ENCODE measurements at places on chromosomes 7 and 10. TPM values are rescaled to one million over a fixed set of nuclear protein-coding genes. Genes with fewer than 3 reads are reported as not detected.

Gene ZWINT
- 87.1 TPM for total RNA-seq

Gene AP3M1
- total RNA-seq, result 34.8 TPM

Gene GTF2IRD1
- 11.6 TPM for total RNA-seq

Gene ZNF25
- total RNA-seq, result 2.7 TPM

Gene GLCCI1
- 1.2 TPM for total RNA-seq

Gene CCDC126
- total RNA-seq, result 4.8 TPM

Gene SMO
- total RNA-seq, result 16.5 TPM

Gene HOXA5
- 6.2 TPM for total RNA-seq

Gene SMKR1
- total RNA-seq, result 13.3 TPM

Gene VIPR2
- total RNA-seq, result 0.02 TPM

Gene RNLS
- 10.0 TPM for total RNA-seq

Gene NYAP1
- 1.1 TPM for total RNA-seq

Gene CCDC7
- total RNA-seq, result 0.56 TPM

Gene CYP2C19
- not detected for total RNA-seq

Gene ZNF727
- total RNA-seq, result not detected

Gene LOXL4
- 1.3 TPM for total RNA-seq

Gene CPA4
- 12.3 TPM for total RNA-seq

Gene UBTD1
- 16.9 TPM for total RNA-seq

Gene EPHB6
- total RNA-seq, result 0.81 TPM

Gene TRIM24
- total RNA-seq, result 8.1 TPM

Gene CNPY1
- total RNA-seq, result not detected

Data from A549 treated with DMSO at 1 μM for 4 hours (cell line).